ENCODE measurements at places on chromosomes 5 and 9.
A peak's percentile ranks its signal among the peaks of the same experiment; 100 is the strongest.

- peak; percentile 92 for DNase-seq
Observed at GRCh38 chr5:177113566-177114424, 19.8 kb upstream of the NSD1 start.

GRCh38 chr5:129271308-129271707, 176.8 kb downstream of the ISOC1 start:
- DNase-seq, result no peak

- no peak for DNase-seq
Observed at GRCh38 chr5:55356896-55357295, 49.1 kb downstream of the MTREX start.

GRCh38 chr9:115999498-115999897, 154.1 kb upstream of the PAPPA start:
- DNase-seq, result no peak

DNA sequence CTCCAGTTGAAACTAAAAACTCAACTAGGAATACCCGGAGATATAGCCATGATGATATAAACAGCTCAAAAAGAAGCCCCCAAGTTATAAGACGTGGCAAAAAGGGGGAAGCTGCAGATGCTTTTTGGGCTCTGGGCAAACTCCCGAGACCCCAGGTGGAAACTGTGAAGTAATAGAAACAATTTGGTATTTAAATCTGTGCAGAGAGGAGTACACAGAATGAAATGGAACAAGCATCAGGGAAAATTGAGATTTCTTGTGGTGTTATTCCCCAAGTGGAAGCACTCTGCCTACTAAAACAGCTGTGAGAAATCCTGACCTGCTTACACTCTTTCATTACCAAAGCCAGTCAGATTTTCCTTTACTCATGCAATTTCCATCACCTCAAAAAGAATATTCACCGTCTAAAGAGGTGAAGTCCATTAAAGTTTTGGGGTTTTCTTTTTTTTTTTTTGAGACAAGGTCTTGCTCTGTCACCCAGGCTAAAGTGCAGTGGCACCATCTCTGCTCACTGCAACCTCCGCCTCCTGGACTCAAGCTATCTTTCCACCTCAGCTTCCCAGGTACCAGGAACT, 23.5 kb downstream of the SAXO1 start:
- no peak for DNase-seq

GRCh38 chr9:78866207-78867132, 569.5 kb downstream of the PSAT1 start:
- DNase-seq, result peak; percentile 68

DNA sequence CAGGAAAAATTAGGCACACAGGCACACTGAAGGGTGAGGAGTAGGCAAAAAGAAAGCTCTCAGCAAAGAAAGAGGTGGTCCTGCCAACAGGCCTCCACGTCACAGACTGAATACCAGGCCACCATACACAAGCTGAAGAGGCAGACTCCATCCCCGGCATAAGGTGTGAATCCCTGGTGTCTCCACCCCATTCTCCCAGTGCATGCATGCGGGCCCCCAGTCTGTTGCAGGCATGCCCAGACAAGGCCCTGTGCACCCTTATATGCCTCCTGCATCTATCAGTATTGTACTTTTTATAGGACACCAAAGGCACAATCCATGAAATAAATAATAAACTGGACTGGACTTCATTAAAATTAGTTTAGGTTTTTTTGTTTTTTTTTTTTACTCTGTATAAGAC, 73.1 kb downstream of the RGMB start:
- no peak for DNase-seq

DNA sequence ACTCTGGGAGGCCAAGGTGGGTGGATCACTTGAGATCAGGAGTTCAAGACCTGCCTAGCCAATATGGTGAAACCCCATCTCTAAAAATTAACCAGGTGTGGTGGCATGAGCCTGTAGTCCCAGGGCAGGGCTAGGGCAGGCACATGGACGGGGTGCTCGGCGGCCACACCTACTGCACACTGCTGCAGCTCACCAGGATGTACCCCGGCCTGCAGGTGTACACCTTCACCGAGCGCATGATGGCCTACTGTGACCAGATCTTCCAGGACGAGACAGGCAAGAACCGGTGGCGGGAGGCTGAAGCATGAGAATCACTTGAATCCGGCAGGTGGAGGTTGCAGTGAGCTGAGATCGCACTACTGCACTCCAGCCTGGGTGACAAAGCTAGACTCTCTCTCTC, 3.2 kb downstream of the ST6GALNAC4 start:
- DNase-seq, result no peak

- DNase-seq, result no peak
Observed at GRCh38 chr5:147560718-147561331, 51.0 kb upstream of the DPYSL3 start.

- peak; percentile 82 for DNase-seq
Observed at GRCh38 chr9:34633851-34634550, 3.6 kb downstream of the SIGMAR1 start.

DNA sequence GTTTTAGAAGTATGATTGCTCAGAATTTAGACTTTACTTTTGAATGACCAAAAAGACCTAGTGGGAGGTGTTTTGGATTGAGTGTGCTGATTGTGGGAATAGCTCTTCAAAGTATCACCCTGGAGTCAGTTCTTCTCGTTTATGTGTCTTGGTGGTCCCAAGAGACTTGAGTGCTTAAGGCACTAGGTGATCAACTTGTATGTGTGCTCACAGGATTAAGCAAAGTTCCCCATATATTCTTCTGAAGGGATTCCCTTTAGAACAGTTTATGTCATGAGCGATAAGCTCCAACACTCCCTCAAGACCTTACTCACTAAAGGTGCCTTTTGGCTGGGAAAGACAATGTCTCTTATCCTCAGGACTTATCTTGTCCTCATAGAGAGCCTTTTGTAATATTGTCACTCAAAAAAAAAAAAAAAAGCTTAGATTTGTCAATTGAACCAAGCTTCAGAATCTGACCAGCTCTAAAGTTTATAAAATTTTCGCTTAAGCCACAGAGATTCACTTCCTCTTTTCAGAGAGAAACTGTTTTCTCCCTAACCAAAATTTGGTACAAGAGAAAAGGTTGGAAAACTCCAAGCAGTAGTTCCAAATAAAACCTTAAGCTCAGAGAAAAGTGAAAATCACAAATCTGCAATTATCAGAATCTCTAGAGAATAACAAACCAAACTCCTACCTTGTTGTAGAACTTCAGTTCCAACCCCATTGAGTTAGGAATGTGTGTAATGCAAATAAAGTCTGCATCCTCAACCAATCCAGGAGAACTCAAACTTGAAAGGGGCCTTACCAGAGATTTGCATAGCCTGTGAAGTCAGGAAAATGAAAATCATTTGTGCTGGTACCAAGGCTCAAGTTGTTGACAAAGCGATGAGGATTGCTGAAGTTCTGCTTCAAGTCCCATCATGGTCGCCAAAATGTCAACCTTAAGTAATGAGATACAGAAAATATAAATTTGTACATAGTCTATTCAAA, 40.0 kb upstream of the PDZD2 start:
- DNase-seq, result no peak

DNA sequence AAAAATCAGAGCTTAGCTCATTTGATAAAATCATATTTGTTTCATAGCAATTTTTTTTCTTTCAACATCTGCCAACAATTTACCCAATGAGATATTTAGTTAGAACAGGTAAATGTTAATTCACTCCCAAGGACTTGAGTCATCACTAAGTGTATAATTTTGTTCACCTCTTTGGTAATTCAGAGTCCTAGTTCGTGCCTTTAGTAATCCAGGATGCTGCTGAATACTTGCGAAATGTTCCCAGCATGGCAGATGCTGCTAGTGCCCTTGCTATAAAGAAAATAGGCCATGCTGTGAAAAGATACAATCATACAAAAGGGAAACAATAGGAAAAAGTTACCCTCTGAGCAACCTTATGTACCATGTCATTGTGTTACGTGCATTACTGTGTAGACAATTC, 210.5 kb downstream of the CSNK1G3 start:
- DNase-seq, result no peak

- no peak for DNase-seq
Observed at GRCh38 chr9:128102196-128102595, 25.3 kb downstream of the PTGES2 start.

DNA sequence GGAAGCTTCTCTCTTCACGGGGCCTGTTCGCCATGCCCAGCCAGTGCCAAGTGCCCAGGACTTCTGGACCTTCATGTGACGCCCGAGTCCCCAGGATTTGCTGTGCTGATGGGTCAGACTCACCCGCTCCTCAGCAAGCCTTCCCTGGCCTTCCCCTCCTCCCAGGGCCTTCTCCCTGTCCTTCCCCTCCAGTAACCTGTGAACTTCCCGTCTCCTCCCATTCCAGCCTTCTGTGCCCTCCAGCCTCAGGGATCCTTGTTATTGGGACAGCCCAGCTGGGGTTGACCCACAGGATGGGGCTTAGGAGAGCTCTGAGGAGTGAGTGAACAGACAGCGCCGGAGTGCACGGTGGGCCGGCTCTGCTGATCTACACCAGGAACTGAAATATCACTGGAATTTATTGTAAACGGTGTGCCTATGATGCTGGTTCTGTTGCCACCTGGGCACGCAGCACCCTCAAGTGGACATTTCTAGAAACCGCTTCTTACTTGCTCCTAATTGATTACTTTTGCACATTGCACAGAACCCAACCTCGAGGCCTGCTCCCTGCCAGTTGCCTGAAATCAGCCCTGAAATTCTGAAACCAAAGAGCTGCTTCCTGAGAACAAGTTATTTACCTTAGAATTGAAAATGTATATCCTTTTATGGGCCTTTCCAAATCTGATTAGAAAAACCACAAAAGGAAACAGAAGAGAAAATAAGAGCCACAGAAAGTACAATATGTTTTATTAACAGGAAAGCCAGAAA, 1.5 kb downstream of the SPAAR start:
- peak; percentile 49 for DNase-seq

DNA sequence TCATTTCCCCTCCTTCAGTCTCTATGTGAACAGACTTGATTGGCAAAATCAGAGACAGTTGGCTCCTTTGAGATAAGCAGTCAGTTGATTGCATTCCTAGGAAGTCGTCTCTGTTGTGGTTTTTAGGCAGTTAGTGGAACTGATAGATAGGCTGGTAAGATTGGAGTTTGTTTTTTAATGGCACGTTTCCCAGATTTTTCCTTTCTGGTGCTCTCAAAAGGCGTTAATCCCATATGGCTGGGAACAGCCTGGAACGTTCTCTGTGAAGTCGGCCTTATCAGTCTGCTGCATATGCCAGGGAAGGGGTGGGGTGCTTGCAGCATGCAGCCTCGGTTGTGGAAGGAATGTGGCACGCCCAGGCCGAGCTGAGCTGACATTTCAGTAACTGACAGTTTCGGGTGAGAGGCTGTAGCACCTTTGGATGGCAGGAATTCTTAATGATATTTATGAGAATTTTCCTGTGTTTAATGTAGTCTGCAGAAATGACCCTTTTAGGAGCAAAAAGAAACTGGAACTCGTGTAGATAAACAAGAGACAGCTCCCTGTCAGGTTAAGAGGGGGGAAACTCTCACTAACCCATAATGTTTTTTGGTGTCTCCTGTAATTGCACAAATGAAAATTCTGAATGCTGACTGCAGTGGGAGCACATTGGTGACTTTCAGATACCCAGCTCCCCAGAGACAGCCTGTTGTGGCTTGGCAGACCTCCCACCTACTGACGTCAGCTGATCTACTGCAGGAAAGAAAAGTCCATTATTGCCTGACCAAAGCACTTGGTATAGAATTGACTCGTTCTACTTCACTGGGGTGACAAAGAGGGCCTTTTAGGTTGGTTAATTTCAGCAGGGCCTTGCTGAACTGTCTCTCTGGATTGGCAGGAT, 6.3 kb downstream of the SPTAN1 start:
- DNase-seq, result peak; percentile 62

- DNase-seq, result no peak
Observed at GRCh38 chr9:104143550-104143910, 49.4 kb downstream of the SMC2 start.

GRCh38 chr9:31519424-31519823, 865.0 kb upstream of the ACO1 start:
- DNase-seq, result no peak

- DNase-seq, result peak; percentile 26
Observed at GRCh38 chr5:14665949-14666348, 1.4 kb downstream of the OTULIN start.

DNA sequence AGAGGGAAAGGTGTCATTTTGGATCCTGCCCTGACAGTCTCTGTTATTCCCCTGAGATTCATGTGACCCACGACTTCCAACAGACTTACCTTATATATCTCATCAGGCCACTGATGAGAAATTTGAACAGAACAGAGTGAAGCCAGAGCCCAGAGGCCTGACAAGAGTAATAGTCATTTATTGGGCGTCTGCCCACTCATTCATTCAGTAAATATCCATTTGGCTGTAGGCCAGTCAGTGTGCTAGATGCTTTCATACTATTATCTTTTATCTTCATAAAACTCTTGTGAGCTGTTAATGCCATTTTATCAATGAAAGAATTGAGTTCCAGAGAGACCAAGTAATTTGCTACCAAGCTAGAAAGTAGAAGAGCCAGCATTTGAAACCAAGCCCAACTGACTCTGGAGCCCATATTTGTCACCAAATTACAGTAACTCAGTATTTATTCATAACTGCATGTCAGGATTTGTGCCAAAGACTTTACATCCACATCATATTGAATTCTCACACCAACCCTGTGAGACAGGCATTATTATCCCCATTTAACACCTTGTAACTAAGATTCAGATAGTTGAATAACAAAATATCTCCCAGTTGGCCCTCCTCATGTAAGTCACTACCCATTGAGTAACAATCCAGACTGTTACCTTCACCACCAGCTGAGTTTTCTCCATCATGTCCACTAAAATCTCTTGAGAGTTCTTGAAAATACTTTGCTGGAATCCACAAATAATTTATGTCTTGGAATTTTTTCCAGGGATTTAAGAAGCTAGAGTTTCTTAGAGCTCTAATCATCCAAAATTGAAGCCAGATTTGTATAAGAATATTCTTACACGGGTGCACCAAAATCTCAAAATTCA, 2.5 kb downstream of the PTPDC1 start:
- peak; percentile 44 for DNase-seq

DNA sequence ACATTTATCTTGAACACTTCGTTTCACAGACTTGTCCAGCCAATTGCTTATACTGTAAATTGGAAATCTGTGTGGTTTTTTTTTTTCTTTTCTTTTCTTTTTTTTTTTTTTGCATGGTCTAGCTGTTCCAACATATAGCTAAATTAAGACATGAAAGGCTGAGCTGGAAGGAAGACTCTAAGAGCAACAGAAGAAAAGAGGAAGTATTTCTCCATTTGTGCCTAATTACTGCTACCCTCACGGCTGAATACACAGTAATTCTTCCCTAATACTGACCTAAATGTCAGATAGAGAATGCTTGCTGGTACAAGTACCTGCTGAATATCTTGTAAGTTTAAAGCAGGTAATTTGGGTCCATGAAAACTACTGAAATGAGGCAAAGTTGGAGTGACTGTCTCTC, 11.0 kb upstream of the HAPLN1 start:
- DNase-seq, result no peak

DNA sequence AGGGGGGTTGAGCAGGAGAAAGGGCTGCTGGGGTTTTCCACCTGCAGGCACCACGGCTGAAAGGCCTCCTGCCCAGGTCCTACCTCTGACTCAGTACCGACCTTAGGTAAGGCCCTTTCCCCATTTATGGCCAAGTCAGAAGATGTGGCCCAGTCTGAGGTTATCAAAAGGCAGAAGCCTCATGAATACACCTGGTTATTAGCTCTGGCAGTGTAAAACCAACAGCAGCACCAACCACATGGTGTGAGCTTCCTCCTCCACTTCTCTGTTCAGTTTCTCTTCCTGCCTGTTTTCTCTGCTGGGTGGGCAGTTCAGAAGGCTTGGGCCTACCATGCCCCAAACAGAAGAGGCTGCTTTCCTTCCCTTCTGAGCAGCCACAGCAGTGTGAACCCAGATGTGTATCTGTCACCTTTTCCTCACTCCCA, 86.9 kb downstream of the UGCG start:
- DNase-seq, result no peak

GRCh38 chr5:77333036-77333435, 122.6 kb downstream of the PDE8B start:
- DNase-seq, result no peak

- peak; percentile 36 for DNase-seq
Observed at GRCh38 chr5:31186672-31187267, 6.7 kb upstream of the CDH6 start.

Measured in AG08396 (cell line).